ENCODE measurements at places on chromosomes 16 and 17. TPM values are rescaled to one million over a fixed set of nuclear protein-coding genes. Genes with fewer than 3 reads are reported as not detected.

The SMIM36 gene
- not detected for total RNA-seq

The HBM gene
- not detected for total RNA-seq

The DUSP14 gene
- total RNA-seq, result 11.9 TPM

The ZKSCAN2 gene
- total RNA-seq, result 5.5 TPM

- DNase-seq, result peak; percentile 53
Observed at GRCh38 chr16:27431773-27432532, 30.0 kb downstream of the IL21R start.

GRCh38 chr16:10182222-10183053 lies at the start of gene GRIN2A:
GRIN2A (minus strand) TSS chr16:10182428; CDS start chr16:10180411, 2,017 bp downstream.
- DNase-seq, result peak; percentile 12

DNA sequence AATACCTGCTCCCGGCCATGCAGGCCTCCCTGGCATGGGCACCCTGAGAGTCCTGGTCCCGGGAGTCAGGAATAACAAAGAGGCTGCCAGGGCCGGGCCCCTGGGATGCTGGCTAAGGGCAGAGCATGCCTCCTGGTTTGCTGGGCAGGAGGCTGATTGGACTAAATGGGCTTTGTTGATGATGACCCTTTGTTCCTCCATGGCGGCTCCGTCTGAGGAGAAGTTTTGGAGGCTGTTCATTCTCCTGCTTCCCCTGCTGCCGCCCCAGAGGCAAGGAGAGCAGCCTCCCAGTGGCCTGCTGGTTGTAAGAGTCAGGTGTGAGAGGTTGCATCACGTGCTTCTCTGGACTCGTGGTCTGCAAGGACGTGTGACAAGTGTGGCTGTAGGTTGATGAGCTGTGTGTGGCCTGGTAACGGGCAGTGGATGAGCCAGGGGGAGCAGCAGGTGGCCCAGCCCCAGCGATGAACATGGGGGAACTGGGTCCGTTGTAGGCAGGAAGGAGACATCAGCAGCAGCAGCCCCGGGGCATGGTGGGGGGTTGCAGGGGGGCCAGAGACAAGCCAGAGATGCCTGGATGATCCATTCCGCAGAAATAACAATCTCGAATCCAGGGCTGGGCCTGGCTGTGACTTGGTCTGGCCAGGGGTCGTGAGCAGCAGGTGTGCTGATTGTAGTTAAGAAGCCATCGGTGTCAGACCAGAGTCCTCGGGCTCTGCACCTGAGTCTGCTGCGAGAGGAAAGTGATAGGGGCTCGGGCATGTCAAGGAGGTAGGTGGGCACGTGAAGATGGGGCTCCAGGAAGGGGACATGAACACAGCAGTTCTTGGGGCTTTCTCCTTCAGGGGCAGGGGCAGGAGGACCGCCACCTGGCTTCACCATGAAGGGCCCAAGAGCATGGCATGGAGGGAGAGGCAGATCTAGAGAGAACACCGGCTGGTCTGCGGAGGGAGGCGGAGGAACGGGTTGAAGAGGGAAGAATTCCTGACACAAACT lies 101.4 kb downstream of the TNFRSF13B start:
- DNase-seq, result no peak

- peak; percentile 89 for DNase-seq
Observed at GRCh38 chr16:29784901-29785500, 5.5 kb upstream of the KIF22 start.

GRCh38 chr17:60403962-60404361 lies 12.0 kb upstream of the USP32 start:
- no peak for DNase-seq

DNA sequence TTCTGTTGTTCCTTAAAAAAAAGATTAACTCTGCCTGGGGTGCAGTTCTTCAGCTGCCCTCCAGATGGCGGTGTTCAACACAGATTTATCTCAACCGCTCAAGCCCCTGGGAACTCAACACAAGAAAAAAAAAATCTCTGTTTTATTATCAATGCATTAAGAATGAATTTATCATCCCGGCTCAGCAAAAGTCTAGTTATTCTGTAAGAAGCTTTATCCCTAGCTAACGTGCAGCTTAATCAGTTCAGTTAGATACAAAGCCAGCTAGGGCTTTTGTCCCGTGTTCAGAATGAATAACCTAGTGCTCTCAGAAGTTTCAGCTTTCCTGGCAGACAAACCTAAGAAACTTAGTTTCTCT lies 475.9 kb upstream of the CCL2 start:
- peak; percentile 59 for DNase-seq

GRCh38 chr16:1485847-1486496 lies 2.8 kb downstream of the PTX4 start:
- no peak for DNase-seq

GRCh38 chr17:12438813-12439586 lies 226.7 kb upstream of the MYOCD start:
- DNase-seq, result no peak

DNA sequence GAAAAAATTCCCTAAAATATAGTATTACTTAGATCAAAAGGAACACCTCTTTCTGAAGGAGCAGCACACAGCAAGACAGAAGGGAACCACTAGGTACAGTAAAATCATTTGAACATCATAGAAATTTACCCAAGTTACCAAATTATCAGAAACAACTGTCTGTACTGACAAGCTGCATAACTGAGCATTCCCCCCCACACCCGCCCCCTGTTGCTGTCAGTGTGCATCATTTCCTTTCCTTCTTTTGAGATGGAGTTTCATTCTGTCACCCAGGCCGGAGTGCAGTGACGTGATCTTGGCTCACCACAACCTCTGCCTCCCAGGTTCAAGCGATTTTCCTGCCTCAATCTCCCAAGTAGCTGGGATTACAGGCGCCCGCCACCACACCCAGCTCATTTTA lies 120.7 kb downstream of the TRIM37 start:
- DNase-seq, result peak; percentile 61

- peak; percentile 40 for DNase-seq
Observed at GRCh38 chr16:1559446-1559975, 26.0 kb downstream of the TMEM204 start.

DNA sequence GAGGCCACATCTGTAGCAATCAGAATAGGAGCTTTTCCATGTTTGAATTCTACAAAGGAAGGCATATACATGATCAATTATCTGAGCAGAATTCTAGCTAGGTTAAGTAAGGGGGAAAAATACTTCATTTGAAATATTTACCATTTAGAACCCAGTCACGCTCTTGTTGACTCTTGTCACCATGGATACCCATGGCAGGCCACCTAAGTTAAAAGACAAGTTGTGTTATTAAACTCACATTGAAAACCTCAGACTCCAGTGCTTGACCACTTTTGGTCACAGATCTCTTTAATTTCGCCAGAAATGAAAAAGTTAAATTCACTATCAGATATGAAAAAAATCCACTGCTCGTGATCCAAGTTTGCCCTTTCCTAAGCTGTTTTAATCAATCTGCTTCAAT lies 4.1 kb downstream of the DDX5 start:
- no peak for DNase-seq

GRCh38 chr17:37359682-37360188 lies 16.1 kb upstream of the C17orf78 start:
- DNase-seq, result no peak

Data from activated CD4-positive, alpha-beta T cell treated with anti-CD3 and anti-CD28 coated beads for 36 hours (primary cell).